GM12878 (cell line): ENCODE measurements at places on chromosomes 11 and 22. TPM values are rescaled to one million over a fixed set of nuclear protein-coding genes. Genes with fewer than 3 reads are reported as not detected.

DNA sequence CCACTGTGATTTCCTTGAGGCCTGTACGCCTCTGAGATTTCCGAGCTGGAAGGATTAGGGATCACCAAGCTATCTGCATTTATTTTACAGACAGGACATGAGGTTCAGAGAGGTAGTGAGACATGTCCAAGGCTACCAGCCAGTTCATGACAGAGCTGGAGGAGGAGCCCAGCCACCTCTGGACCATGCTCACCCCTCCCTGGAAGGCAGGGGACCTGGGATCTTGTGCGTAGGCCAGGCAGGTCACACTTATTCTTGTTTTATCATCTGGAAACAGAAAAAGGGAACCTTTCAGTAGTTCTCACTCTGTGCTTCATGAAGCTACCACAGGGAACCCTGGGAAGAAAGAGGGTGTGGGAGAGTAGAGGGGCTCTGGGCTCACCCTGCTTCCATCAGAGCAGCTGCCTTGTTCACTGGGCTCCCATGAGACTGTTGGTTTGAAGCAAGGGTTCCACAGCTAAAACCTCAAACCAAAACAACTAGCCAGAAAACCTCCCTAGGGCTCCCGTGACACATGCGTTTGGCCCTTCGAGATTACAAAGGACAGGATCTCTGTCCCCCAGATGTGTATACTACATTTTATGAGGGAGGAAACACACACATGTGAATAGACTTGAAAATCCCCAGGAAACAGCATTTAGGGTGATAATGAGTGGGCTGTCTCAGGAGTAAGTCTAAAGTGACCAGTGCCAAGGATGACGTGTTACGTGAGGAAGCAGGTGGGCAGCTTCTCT, 106.4 kb downstream of the DSCAML1 start:
- H3K4me3 ChIP-seq = no peak overlapping the region
- H3K4me1 ChIP-seq = no peaks in the 10 kb centered on the region
- no peak overlapping the region for H3K27ac ChIP-seq
- H3K36me3 ChIP-seq = no peaks in the 10 kb centered on the region

Gene PHOX2A
- not detected in 2 replicates for total RNA-seq

Gene OR52E8
- not detected in 2 replicates for total RNA-seq

- H3K4me1 ChIP-seq = no peaks in the 10 kb centered on the region
- H3K27me3 ChIP-seq = no peaks in the 10 kb centered on the region
- peaks cover 41% of the 10 kb centered on the region for H3K36me3 ChIP-seq
- H3K4me3 ChIP-seq = no peak overlapping the region
These were observed 12.2 kb upstream of the VWCE start for GRCh38 chr11:61307354-61307753.
